Calu3 (cell line): ENCODE measurements at places on chromosomes 6 and 20. TPM values are rescaled to one million over a fixed set of nuclear protein-coding genes. Genes with fewer than 3 reads are reported as not detected.

GRCh38 chr20:58833921-58834320 is 16.8 kb downstream of the GNAS-AS1 start:
- no peaks in the 10 kb centered on the region for H3K36me3 ChIP-seq
- H3K4me3 ChIP-seq, result no peak overlapping the region
- DNase-seq, result no peak
- H3K27me3 ChIP-seq, result peaks cover 77% of the 10 kb centered on the region

The BMP7 gene
- not detected in 2 replicates for total RNA-seq

The RIMS1 gene
- total RNA-seq, result 0.57 and 1.4 TPM in 2 replicates

DNA sequence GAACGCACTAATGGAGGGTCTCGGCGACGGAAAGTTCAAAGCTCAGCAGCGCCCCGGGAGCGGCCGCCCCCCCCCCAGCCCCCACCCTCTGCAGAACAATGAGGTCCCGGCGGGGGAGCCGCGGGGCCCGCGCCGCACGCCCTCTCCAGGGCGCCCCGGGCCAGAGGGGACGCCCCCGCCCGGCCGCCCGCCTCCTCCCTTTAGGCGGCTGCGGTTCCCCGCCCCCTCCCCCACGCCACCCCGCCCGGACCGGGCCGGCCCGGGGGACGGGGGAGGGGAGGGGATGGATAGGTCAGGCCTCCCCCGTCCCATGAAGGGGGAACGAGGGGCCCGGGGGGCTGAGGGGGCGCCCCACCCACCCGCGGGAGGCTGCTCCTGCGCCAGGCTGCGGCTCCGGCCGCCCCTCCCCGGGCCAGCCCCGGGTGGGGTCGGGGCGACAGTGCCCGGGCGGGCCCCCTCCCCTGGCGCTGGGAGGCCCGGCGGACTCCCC is 1.5 kb downstream of the NOL4L start:
- DNase-seq, result no peak
- H3K27ac ChIP-seq, result no peak overlapping the region
- H3K4me3 ChIP-seq, result peak overlapping the region; percentile 62

- H3K27me3 ChIP-seq, result no peaks in the 10 kb centered on the region
- no peaks in the 10 kb centered on the region for H3K36me3 ChIP-seq
- no peak for DNase-seq
- peak overlapping the region; percentile 60 for H3K27ac ChIP-seq
- peaks cover 35% of the 10 kb centered on the region for H3K4me1 ChIP-seq
Measured at GRCh38 chr6:114366899-114367298, 24.1 kb upstream of the HS3ST5 start.

- H3K27ac ChIP-seq, result no peak overlapping the region
- no peak for DNase-seq
- H3K27me3 ChIP-seq, result no peaks in the 10 kb centered on the region
Measured at GRCh38 chr6:86949771-86950170, 12.4 kb downstream of the HTR1E start.

- peak; percentile 91 for DNase-seq
- H3K27me3 ChIP-seq, result peaks cover 87% of the 10 kb centered on the region
- peak overlapping the region; percentile 49 for H3K4me3 ChIP-seq
Measured at GRCh38 chr20:46022411-46023147, 6.4 kb upstream of the SLC12A5 start.

The HLA-DQB1 gene
- 139 and 190 TPM in 2 replicates for total RNA-seq

- H3K4me3 ChIP-seq, result peak overlapping the region; percentile 59
- peaks cover 55% of the 10 kb centered on the region for H3K4me1 ChIP-seq
- no peaks in the 10 kb centered on the region for H3K27me3 ChIP-seq
- DNase-seq, result no peak
Measured at GRCh38 chr6:105373481-105373880, 29.4 kb downstream of the PREP start.

- H3K4me3 ChIP-seq, result no peak overlapping the region
- no peak overlapping the region for H3K27ac ChIP-seq
- no peaks in the 10 kb centered on the region for H3K27me3 ChIP-seq
- peaks cover 33% of the 10 kb centered on the region for H3K36me3 ChIP-seq
- H3K4me1 ChIP-seq, result peaks cover 59% of the 10 kb centered on the region
Measured at GRCh38 chr20:44897133-44897532, 11.6 kb downstream of the YWHAB start.

The MCHR2 gene
- total RNA-seq, result not detected in 2 replicates

- H3K27ac ChIP-seq, result no peak overlapping the region
- no peaks in the 10 kb centered on the region for H3K27me3 ChIP-seq
- H3K4me3 ChIP-seq, result no peak overlapping the region
- H3K4me1 ChIP-seq, result no peaks in the 10 kb centered on the region
Measured at GRCh38 chr6:97591955-97592354, 308.9 kb upstream of the MMS22L start.

The ARMC2 gene
- 4.5 and 7.1 TPM in 2 replicates for total RNA-seq

DNA sequence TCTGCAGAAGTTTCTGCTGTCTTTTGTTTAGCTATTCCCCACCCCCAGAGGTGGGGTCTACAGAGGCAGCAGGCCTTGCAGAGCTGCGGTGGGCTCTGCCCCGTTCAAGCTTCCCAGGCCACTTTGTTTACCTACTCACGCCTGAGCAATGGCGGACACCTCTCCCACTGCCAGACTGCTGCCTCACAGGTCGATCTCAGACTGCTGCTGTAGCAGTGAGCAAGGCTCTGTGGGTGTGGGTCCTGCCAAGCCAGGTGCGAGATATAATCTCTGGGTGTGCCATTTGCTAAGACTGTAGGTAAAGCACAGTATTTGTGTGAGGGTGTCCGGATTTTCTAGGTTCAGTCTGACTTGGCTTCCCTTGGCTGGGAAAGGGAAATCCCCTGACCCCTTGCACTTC is 23.6 kb upstream of the ZNF337 start:
- no peak overlapping the region for H3K27ac ChIP-seq
- peaks cover 5% of the 10 kb centered on the region for H3K36me3 ChIP-seq
- peaks cover 8% of the 10 kb centered on the region for H3K4me1 ChIP-seq
- no peak overlapping the region for H3K4me3 ChIP-seq

GRCh38 chr6:293193-294174 is 1.2 kb downstream of the DUSP22 start:
- no peak for DNase-seq
- H3K27me3 ChIP-seq, result peaks cover 7% of the 10 kb centered on the region
- H3K4me1 ChIP-seq, result no peaks in the 10 kb centered on the region
- peak overlapping the region; percentile 67 for H3K4me3 ChIP-seq

The GNRH2 gene
- 0.50 and 1.7 TPM in 2 replicates for total RNA-seq

- H3K4me1 ChIP-seq, result no peaks in the 10 kb centered on the region
- no peak overlapping the region for H3K27ac ChIP-seq
- H3K27me3 ChIP-seq, result no peaks in the 10 kb centered on the region
- H3K36me3 ChIP-seq, result peaks cover 85% of the 10 kb centered on the region
- H3K4me3 ChIP-seq, result no peak overlapping the region
Measured at GRCh38 chr20:41094353-41095055, 42.8 kb upstream of the PLCG1 start.

The LY6G6D gene
- total RNA-seq, result not detected in 2 replicates

DNA sequence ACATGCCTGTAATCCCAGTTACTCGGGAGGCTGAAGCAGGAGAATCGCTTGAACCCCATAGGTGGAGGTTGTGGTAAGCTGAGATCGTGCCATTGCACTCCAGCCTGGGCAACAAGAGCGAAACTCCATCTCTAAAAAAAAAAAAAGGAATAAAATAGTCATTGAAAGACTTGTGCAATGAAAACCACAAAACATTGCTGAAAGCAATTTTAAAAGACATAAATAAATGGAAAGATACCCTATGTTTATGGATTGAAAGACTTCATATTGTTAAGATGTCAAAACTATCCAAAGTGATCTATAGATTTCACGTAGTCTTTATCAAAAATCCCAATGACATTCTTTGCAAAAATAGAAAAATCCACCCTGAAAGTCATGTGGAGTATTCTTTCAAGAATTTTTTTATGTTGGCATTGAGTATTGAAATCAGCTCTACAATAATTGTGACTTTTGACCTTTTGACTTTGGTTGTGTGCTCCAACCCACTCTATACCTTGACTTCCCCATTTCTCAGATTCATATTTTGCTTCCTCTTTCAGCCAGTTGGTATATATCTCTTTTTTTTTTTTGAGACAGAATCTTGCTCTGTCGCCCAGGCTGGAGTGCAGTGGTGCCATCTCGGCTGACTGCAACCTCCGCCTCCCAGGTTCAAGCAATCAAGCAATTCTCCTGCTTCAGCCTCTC is 45.5 kb upstream of the SLC23A2 start:
- peaks cover 3% of the 10 kb centered on the region for H3K36me3 ChIP-seq
- H3K27me3 ChIP-seq, result peaks cover 9% of the 10 kb centered on the region
- H3K4me3 ChIP-seq, result no peak overlapping the region
- H3K4me1 ChIP-seq, result no peaks in the 10 kb centered on the region
- DNase-seq, result no peak
- H3K27ac ChIP-seq, result no peak overlapping the region

DNA sequence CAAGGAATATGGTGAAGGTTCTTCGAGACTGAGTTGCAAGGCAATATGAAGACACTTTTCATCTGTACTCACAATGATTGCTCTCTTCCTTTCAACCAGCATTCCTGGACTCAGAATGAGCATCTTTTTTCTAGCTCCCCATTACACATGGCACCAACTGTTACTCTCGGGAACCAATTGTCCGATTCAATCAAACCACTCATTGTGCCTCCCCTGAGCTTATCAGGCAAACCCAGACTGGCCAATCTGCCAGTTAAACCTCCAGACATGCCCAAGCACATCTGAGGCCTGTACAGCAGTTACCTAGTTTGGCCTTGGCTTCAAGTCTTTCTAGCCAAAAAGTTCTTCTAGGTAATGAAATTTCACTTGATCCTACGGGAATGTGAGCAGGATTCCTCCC is 164.1 kb downstream of the ID4 start:
- no peaks in the 10 kb centered on the region for H3K36me3 ChIP-seq
- H3K4me1 ChIP-seq, result no peaks in the 10 kb centered on the region
- no peak overlapping the region for H3K27ac ChIP-seq
- H3K27me3 ChIP-seq, result peaks cover 52% of the 10 kb centered on the region
